ENCODE measurements at places on chromosomes 3 and 15.

DNA sequence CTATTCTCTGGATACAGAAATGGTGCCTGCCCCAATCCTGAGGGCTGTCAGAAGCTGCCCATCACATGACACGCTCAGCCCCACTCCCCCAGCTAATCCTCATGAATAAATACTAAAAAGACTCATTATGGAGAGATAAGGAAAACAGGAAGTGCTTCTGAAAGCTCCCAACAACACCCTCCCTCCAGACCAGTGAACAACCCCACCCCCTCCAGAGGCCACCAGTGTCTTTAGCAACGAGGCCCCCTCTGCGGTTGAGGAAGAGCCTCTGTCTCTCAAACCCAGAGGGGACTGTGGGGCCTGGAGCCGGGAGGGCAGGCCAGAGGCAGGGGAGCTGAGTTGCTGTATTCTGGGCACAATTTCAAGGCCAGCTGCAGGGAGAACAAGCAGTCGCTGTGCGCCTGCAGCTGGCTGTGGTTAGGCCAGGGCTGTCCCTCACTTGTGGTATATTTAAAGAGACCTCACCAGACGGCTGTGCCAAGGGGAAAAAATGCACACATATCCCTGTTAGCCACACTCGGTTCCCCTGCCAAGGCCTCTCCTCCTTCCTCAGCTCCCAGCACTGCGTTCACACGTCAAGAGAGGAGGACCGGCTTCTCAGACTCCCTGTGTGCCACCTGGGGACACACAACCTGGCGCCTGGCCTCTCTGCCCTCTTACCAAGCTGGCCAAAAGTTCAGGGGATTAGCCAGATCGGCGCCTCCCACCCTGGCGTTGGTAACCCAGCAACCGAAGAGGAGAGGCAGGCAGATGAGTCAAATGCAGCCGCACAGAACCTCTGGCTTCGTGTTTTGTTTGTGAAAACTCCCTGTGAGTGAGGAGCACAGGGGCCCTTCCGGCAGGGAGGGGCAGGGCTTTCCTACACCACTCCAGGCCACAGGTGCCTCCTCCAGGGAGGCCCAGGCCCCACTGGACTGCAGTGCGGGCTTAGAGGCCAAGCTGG, 101.2 kb upstream of the ETV5 start:
- no peak for DNase-seq

- no peak for DNase-seq
Observed at GRCh38 chr3:117762621-117763037, 1053.0 kb downstream of the TUSC7 start.

GRCh38 chr3:48248095-48248850, 7.4 kb downstream of the ZNF589 start:
- no peak for DNase-seq

DNA sequence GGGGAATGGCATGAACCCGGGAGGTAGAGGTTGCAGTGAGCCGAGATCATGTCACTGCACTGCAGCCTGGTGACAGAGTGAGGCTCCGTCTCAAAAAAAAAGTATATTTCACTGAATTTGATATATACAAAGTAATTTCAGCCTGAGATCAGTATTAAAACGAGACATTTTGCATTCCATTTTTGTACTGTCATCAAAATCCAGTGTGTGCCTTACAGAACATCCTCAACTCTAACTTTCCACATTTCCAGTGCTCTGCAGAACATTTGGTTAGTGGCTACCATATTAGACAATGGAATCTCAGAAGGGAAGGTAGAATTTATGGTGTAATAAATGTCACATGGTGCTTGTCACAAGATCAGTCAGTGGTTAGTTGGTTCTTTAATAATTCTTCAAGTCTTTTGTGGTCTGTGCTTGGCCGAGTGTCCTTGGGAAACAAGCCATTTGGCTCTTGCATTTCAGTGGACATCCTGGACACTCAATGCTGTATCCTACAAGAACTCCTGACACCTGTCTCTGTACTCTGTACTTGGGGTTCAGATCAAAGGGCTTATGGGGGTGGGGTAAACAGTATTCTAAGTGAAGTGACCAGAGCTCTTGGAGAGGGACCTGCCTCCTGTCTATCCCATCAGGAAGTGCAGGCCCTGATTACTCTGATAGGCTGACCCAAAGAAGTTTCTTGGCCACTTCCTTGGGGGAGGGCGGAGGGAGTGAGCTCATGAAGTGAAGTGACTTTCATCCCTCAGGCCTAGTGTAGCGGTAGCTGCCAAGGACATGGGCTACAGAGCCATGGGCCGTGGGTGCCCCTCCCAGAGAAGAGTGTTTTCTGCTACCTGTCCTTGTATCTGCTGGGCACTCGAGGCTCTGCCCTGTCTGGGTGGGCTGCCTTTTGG, 3.7 kb downstream of the ACVR2B start:
- DNase-seq, result no peak

GRCh38 chr3:10890665-10891064, 74.6 kb downstream of the SLC6A11 start:
- no peak for DNase-seq

DNA sequence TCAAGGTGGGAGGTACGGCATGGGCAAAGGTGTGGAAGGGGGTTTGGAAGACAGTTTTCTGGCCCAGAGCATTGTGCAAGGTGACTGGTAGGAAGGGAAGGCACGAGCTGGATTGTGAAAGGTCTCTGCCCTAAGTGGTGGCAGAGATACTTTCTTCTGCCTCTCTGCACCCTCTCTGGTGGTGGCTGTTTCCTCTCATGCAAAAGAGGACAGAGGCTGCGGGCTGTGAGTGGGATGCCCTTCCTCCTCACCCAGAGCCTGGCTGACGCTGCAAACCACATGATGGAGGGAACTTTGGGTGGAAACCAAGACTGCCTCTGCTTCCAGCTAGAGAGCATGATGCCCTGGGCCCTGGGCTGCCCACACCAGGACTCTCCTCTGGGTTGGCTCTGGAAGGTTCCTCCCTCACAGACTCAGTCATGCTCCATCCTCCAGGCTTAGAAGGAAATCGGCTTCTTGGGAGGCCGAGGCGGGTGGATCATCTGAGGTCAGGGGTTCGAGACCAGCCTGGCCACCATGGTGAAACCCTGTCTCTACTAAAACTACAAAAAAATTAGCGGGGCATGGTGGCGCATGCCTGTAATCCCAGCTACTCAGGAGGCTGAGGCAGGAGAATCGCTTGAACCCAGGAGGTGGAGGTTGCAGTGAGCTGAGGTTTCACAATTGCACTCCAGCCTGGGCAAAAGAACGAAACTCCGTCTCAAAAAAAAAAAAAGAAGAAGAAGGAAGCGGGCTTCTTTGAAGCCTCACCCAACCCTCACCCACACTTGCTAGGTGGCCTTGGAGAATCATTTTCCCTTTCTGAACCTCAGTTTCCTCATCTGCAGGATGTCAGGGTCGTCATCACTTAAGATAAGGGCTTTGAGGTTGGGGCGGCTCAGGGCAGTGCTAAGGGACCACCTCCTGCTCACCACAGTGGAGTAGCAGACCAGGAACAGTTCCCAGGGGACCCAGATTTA, 8.3 kb downstream of the PSTPIP1 start:
- peak; percentile 42 for DNase-seq

DNA sequence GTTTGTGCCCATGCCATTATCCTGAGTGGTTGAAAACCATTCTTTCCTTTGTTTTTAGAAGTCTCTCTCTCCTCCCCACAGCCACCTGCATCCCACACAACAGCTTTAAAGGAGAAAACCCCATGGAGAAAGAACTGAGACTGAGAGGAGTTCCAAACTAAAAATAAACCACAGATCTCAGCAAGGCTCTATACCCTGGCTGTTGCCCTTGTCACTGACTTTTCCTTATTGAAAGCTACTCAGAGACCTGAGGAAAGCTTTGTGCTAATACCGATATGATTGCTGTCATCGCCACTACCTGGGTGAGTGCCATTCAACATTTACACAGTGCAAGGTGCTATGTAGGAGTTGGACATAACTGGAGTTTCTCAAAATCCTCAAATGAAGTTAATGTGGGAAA, 55.5 kb upstream of the RASGRP1 start:
- no peak for DNase-seq

GRCh38 chr15:101641894-101642293, 10.3 kb downstream of the TM2D3 start:
- no peak for DNase-seq

- peak; percentile 2 for DNase-seq
Observed at GRCh38 chr15:94584833-94585244, 353.5 kb downstream of the MCTP2 start.

- DNase-seq, result no peak
Observed at GRCh38 chr3:13594991-13595421, 46.1 kb downstream of the FBLN2 start.

DNA sequence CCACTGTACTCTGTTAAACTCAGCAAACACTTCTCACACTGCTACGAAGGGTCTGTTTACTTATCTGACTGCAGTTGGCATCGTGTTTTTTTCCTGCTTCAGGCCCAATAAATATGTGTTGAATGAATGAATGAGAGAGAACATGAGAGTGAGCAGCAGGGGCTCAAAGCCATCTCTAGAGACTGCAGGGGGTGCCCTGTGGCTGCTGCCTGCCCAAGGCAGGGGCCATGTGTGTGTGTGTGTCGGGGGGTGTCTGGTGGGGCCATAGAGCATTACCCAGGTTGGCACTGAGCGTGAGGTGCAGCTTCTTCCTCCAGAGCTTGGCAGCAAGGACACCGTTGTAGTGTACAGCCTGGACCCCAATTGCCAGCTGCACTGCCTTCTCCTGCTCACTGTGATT, 14.8 kb downstream of the EPB42 start:
- no peak for DNase-seq
